T-helper 2 cell (primary cell): ENCODE measurements at places on chromosomes 3 and 15.

DNA sequence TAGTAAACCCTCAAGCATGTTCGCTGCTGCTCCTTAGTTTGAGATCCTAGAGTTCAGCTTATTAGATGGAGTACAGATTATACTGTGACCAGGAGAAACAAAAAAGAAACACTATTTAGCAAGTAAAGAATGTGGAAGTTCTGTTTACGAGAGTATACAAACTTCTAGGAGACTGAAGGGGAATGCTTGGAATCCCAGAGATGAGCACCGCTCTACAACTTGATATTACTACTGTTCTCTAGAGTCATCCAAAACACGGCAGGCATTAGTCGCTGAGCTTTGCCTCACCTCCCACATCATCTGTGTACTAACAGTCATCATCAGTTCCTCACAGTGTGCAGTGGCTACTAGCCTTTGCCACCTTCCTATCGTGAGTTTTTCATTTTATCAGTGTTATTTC, 121.4 kb upstream of the CHRM5 start:
- no peak for DNase-seq

GRCh38 chr3:38131621-38132369, 5.1 kb downstream of the ACAA1 start:
- no peak for DNase-seq

GRCh38 chr15:94375997-94376396, 144.6 kb downstream of the MCTP2 start:
- no peak for DNase-seq

- no peak for DNase-seq
These were observed 121.7 kb upstream of the TLE3 start for GRCh38 chr15:70219256-70219895.

GRCh38 chr3:129622933-129623332, 16.5 kb upstream of the PLXND1 start:
- DNase-seq, result no peak

DNA sequence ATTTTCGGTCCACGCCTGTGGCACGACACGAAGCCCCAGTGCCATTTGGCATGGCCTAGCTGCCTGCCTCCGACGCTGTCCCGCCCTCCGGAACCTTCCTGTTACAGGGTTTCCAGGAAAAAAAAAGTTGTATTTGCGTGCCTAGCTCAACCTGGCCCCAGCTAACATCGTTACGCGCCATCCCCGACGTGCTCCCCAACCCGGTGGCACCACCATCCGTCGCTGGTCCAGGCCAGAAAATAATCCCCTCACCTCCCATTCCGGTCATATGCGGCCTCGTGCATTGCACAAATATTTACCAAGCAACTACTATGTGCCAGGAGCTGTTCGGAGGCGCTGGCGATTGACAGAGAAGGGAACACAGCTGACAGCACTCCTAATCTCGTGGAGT, 1.4 kb upstream of the CYP1A1 start:
- DNase-seq, result no peak

DNA sequence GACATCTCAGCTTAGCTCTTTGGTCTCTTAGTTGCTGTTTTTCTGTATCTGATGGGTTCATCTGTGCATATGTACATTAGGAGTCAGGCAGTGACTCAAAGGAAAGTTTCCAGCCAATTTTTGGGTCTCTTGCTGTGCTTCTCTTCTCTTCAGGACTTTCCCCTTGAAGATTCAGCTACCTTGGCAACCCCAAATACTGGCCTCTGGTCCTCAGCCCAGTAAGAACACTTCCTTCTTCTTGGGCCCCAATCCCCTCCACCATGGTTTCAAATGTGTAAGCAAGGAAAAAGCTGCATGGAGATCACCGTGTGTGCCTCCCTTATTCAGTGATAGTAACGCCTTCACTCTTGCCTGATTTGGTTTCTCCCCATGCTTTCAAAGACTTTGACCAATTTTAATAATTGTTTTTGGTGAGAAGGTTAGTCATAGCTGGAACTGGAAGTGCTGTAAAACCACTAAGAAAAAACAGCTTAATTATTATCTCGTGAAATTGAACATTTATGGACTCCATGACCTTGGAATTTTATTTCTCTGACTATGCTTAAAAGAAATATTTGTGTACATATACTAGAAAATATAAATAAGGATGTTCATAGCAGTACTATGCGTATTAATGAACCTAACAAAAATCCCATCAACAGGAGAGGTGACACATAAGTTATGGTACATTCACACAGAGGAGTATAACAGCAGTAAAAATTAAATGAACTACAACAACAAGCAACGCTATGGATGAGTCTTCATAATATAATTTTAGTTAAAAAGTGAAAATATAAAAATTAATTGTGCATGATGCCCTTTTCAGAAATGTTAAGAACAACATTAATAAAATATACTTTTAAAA, 125.3 kb upstream of the BCL6 start:
- no peak for DNase-seq

GRCh38 chr3:185767002-185767688, 57.7 kb downstream of the IGF2BP2 start:
- no peak for DNase-seq

DNA sequence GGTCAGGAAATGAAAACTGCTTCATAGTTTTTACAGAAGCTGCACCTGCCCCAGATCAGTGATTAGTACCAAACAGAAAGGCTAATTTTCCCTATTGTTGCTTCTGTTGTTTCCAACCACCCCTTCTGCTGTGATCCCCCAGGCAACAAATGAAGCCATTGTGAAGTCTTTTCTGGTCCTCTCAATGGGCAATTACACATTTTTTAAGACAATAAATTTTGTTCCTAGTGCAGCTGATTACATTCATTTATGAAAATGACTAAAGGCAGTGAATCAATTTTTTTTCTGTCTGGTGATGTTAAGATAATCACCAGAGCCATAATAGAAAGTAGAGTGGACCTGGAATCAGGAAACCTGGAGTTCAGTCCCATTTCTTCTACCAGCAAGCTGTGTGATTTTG, 32.7 kb downstream of the GLDN start:
- DNase-seq, result no peak

DNA sequence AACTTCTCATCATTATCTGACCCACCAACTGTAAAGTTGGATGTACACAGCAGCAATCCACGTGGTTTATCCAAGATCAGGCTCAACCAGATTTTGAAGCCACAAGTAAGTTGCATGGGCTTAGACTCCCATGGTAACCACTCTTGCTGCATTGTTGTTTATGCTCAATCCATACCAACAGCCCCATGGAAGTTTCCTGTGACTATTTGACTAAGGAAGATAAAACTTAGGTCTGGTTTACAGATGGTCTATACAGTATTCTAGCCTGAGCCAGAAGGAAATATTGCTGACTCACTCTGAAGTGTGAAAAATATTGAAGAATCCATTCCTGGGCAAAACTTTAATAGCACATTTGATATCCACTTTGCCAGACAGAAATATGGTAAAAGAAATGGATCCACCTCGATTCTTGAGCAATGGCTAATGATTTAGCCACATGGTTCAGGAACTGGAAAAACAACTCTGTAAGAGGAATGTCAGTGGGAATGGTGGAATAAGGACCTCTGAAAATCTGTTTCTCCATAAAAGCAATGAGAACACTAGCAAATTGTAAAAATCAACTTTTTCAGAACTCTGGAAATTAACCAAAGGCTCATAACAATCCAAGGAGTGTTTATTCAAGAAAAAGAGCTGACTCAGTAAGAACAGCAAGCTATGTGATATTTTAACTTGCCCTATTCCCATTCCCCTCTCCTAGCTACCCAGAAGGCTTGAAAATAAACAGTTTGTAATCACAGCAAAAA, 162.9 kb upstream of the STT3B start:
- DNase-seq, result no peak

DNA sequence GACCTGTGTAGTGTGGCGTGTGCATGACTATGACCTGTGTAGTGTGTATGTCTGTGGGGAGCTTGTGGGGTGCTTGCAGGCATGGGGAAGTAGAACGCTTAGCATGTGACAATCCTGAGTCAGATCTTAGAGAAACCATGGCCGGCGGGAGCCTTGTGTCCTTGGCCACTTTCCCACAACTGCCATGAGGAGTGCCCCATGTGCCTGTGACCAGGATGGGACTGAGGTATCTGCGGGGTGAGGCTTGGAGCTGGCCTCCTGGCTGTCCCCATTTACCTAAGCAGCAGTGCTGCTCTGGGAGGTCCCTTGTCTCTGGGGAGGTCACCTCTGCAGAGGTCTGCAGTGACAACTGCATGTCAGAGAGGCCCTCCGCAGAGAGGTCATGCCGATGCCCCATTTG, 23.6 kb downstream of the TRPM1 start:
- no peak for DNase-seq

DNA sequence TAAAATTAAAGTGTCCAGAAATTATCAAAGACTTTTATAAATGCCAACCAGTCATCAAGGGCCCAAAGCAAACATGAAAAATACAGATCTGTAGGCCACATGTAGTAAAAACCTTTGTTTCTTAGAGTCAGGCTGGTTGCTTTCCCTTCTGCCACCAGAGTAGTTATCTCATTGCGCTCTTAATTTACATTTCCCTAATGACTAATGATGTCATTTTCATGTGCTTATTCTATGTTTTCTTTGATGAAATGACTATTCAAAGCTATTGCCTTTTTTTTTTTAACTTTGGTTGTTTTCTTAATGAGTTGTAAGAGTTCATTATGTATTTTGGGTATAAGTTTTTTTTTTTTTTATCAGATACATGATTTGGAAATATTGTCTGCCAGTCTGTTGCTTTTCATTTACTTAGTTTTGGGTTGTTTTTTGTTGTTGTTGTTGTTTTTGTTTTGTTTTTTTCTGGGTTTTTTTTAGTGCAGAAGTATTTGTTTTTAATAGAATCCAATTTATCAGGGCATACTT, 140.6 kb downstream of the HCN4 start:
- DNase-seq, result no peak

DNA sequence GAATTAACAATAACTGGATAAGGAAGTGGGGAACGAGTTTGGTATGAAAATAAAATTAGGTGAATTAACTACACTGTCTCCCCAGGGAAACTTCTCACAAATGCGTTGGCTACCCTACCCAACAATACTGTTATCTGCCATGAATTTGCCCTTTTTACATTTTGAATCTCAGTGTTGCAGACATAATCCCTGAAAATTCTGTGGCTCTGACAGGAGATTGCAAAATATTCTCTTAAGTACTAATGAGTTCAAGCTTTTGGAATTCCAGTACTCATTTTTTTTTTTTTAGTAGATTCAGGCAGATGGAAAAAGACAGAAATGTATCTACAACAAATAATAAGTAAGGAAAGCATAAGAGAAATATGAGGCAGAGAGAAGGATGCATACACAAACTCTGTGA, 332.6 kb downstream of the LSAMP start:
- DNase-seq, result no peak

- DNase-seq, result no peak
These were observed 3.8 kb downstream of the DCBLD2 start for GRCh38 chr3:98897701-98898100.

DNA sequence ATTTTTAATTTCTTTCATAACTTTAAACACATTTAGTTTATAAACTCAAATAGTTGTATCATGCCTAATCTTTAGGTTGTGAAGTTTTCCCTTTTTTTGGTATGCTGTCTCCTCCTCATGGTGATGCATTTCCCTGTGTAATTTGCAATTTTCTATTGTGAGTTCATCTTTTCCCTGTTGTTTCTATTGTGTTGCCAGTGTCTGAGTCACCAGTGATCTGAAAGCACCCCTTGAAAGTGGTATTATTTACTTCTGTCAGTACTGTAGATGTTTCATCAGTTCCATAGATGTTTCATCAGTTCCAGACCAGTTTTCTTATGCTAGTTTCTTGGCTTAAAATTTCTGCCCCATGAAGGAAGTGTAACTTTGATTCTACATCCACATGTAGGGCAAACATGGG, 80.6 kb downstream of the OXSM start:
- no peak for DNase-seq

DNA sequence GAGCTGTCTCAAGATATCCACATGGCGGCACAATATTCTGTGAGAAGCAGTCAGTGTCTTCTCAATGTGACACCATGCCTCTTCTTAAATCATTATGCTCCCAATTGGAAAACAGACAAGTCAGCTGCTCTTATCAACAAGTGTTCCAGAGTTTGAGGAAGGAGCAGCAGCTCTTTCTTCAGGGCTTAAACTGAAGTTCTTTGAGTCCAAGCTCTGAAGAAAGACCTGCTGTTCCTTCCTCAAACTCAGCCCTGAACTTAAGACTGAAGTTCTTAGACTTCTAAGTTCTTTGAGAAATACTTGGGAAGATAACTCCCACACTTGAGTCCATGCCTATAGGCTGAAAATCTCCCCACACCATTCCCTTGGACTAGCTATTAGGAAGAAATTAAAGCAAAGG, 43.4 kb downstream of the NPTN start:
- no peak for DNase-seq

DNA sequence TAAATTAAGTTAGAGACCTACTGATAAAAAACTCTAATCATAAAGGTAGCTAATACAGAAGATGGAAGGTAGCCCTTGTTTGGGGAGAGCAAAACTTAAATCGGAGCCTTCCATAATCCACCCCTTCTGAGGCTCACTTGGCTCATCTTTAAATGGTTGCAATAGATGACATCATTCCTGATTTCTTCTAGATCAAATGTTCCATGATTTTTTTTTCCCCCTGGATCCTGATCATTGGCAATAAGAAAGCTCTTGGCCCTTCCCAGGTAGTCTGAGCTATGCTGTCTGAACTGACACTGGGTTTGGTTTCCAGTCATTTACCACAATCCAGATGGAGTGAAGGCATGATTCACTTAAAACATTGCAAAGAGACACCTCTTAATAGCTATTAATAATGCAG, 92.5 kb downstream of the PIK3R4 start:
- no peak for DNase-seq
